Muscle of leg (tissue), 16 donors: ENCODE measurements at places on chromosomes 13 and 19.

DNA sequence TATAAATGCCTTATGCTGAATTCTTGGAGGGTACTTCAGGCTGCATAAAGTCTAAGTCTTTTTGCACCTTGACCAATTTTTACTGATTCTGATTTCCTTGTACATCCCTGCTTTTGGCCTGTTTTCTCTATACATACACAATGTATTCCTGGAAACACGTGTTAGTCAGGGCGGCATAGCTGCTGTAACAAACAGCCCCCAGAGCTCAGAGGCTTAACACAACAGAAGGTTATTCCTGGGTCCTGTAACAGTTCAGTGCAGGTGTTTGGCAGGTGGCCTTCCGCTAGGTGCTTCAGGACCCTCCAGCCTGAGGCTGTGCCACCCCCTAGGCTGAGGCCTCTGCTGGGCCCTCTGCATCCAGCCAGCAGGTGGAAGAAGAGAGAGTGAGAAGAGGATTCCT, 82.9 kb downstream of the ZAR1L start:
- DNase-seq, result no peak

DNA sequence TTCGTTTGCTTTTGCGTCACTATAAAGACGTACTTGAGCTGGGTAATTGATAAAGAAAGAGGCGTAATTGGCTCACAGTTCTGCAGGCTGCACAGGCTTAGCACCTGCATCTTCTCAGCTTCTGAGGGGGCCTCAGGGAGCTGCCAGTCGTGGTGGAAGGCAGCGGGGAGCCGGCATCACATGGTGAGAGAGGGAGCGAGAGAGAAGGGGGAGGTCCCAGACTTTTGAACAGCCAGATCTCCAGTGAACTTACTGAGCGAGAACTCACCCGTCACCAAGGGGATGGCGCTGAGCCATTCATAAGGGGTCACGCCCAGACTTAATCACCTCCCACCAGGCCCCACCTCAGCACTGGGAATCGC, 58.7 kb upstream of the F7 start:
- DNase-seq, result no peak

DNA sequence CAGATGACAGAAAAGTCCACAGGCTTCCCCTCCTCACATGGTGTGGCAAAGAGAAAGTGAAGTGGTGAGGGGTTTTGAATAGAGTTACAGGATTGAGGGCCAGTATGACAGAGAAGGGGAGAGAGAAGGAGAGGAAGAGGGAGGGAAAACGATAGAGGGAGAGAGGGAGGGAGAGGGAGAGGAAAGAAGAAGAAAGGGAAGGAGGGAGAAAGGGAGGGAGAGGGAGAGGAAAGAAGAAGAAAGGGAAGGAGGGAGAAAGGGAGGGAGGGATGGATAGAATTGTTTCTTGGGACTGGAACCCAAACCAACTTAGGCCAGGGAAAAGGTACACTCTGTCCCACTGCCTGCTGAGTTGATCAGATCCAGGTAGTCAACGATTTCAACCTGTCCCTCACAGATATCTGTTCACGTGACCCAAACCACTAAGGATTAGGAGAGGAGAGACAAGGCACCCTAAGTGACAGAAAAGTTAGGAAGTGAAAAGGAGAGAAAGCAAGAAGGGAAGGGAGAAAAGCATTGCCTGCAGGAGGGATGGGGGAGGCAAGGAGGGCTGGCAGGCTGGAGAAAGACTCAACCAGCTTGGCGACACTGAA, 8.1 kb upstream of the IGFL3 start:
- DNase-seq, result no peak

DNA sequence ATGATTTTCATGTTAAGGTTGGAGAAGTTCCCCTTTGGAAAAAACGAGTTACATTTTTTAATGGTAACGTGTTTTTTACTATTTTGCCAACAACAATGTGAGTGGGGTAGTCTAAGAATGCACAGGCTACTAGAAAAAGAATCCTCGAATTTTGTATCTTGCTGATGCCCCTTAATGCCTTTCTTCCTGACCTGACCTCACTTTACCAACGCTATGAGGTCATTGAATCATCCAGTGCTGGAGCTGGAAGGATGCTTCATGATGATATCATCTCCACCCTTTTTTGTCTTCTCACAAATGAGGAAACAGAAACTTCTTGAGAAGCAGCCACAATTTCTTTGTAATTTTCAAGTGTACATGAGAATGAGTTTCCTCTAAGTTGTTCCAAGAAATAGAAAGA, 8.2 kb upstream of the UBL3 start:
- peak; percentile 30 for DNase-seq

DNA sequence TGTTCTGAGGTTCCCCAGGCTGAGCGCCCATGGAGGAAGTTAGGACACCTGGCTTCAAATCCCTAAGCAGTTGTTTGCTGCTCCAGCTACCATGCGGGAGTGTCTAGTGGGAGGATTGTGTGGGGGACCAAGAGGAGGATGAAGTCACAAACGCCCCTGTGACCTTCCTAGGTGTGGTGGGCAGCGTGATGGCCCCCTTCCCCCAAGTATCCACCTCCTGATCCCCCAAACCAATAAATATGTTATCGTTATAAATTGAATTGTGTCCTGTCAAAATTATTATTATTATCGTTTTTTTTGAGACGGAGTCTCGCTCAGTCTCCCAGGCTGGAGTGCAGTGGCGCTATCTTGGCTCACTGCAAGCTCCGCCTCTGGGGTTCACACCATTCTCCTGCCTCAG, at the start of gene SLC25A41:
SLC25A41 (minus strand) TSS at position 101 of the 400 bp plus-strand sequence; CDS start at position 31, 70 bp downstream.
- no peak for DNase-seq

GRCh38 chr13:40031031-40031430, 375.6 kb downstream of the COG6 start:
- DNase-seq, result peak; percentile 65

GRCh38 chr19:38543807-38544568, 73.8 kb downstream of the MAP4K1 start:
- peak; percentile 71 for DNase-seq

DNA sequence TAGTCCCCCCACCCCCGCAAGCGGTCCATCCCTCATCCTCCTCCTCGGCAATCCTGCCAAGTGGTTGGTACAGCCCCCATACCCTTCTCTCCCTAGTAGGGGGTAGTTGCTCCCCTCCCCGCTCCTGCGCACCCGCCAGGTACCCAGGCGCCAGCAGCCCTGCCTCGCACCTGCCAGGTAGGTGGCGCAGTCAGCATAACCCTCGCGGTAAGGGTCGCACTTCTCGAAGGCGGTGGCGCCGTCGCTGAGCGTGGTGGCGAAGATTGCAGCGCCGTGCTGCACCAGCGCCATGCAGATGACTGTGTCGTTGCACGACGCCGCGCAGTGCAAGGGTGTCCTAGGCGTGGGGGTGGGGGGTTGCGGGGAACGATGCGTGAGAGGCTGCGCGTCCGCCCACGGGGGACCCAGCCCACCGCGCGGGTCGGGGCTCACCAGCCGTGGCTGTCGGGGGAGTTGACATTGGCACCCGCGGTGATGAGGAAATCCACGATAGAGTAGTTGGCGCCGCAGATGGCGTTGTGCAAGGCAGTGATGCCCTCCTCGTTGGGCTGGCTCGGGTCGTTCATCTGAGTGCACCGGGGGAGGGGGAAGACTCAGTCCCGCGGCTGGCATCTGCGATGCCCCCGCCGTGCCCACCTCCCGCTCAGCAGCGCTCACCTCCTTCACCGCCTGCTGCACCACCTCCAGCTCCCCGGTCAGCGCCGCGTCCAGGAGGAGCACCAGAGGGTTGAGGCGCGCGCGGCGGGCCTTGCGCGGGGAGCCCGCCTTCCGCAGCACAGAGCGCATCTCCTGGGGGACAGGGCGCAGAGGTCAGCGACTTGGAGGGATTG, 15.2 kb upstream of the ERCC2 start:
- DNase-seq, result no peak

DNA sequence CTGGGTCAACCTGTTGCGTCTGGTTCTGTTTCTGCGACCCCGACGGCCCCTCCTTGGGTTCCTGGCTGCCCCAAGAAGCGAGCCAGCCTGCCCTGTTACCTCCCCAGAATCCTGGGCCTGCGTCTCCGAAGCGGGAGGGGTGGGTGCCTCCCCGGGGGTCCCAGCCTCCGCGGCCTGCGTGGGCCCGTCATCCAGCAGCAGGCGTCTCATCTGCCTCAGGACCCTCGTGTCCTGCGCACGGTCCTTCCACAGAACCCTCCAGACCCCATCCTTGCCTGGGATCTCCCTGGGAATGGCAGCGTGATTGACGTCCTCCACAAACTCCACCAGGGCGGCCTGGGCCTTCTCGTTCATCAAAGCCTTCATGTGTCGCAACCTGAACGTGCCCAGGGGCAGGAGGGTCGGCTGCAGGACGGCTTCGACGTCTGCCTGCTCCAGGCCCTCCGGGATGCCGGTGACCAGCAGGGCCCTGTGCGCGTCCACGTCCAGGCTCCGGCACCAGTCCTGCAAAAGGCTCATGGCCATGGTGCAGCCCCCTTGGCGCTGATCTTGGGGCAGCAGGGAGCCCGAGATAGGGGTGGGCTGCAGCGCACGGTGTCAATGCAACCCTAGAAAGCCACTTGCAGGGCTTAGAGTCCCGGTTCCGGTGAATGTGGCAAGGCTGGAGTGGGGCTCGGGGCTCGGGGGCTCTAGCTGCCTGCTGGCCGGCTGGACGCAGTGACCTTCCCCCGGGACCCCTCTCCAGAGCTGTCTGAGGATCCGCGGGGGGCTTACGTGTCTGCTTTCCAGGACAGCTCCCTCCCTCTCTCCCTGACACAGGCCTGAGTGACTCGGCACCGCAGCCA, 504 bp downstream of the PNMA8B start:
- peak; percentile 17 for DNase-seq

DNA sequence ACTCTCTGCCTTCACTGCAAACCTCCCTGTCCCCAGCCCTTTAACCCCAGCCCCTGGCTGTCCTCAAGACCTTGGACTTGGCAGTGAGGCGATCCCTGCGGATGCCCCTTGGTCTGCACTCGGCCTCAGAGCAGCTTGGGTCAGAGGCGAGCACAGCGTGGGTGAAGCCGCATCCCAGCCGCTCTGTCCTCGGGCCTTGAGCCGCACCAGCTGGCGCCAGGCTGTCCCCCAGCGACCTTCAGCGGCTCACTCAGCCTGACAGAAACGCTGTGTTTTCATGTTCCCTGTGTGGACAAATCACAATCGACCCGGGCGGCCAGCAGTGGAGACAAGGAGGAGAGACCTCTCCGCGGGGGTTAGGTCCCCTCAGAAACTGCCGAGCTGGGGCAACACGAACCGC, 52.0 kb downstream of the GNG7 start:
- DNase-seq, result no peak

DNA sequence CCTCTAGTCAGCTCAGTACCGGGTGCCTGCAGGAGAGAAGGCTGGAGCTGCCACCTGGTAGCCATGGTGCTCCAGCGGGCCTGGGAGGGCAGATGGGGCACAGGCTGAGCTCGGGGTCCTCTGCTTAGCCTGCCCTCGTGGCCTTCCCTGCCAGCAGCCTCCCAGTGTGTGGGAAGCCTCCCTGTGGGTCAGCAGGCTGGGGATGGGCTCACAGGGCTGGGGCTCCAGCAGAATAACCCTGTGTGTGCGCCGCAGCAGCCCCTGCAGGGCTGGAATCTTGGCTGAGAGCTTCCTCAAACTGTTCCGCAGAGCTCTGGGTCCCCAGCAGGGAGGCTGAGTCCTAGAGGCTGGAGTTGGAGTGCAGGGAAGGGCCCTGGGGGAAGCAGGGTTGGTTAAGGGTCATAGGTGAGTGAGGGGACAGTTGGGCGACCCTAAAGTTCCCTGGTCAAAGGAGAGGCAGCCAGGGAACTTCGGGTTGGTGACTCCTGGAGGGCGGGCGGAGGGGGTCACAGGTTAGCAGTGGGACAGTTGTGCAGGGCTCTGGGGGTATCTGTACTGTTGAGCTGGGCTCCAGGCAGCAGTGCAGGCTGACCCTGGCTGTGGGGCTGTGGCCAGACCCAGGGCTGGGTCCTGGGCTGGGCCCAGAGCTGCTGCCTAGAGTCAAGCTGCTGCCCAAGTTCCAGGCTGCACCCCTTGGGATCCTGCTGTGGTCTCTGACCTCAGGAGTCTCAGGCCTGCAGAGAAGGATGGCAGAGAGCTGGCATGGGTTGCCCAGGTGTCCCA, 14.0 kb downstream of the ARHGAP33 start:
- no peak for DNase-seq

DNA sequence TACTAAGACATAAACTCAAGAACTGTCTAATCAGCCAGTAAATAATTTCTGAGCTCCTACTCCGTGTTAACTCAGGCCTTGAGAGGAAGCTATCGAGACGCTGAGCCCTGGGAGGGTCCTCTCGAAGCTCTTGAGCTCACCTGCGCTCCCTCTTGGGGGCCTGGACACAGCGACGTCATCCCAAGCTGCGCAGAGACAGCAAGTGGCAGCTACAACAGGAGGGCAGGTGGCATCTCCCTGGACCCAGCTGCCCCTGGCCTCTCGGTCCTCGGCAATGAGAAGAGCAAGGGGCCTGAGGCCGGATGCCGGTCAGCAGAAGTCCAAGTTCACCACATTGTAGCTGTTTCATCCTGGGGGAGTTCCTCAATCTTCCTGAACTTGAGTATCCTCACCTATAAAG, 30.5 kb upstream of the TUBGCP3 start:
- no peak for DNase-seq

DNA sequence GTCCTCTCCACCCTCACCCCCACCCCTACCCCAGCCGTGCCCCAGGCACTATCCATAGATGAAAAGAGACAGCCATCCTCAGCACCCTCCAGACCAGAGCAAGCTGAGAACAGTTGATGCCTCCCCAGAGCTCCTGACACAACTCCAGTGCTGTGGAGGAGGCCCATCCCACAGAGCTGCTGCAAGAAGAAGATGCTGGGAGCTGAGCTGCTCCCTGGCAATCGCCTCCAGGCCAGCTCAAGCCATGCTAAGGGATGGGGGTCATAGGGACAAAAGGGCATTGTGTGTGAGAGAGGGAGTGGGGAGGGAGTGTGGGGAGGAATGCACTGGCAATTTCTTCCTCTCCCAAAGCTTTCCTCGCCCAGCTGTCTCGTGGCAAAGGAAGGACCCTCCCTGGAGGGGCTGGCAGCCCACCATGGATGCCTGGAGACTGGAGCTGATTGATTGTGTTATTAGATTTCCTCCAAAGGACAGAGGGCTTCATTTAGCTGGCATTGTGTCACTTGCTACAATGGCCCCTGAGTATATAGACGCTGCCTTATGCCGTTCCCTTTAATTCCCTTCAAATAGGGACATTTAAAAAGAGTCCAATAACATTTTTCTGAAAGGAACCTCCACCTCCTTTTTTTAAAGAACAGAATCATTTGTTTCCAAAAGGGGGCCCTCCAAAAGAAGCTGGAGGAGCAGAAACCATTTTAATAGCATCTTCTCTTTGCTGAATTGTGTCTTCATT, 476.4 kb downstream of the FOXO1 start:
- DNase-seq, result peak; percentile 56

GRCh38 chr13:21079761-21080592, 18.6 kb upstream of the LATS2 start:
- DNase-seq, result peak; percentile 35

DNA sequence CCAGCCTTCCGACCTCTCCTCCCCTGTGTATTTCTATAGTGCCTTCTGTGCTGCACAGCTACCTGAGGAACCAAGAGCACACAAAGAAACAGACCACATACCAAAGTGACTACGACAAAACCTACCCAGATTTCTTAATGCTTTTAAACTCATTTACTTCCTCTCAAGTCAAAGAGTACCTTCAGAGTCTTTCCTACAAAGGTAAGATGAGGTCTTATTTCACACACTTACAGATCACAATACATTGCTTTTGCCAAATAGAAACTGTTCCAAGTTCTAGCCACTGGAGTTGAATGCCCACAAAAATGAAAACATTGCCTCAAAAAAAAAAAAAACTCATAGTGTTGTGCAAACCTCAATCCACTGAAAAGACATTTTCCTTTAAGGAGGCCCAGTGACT, 36.4 kb downstream of the TEX26 start:
- DNase-seq, result no peak
